ENCODE measurements at places on chromosomes 3 and 15. TPM values are rescaled to one million over a fixed set of nuclear protein-coding genes. Genes with fewer than 3 reads are reported as not detected.

DNA sequence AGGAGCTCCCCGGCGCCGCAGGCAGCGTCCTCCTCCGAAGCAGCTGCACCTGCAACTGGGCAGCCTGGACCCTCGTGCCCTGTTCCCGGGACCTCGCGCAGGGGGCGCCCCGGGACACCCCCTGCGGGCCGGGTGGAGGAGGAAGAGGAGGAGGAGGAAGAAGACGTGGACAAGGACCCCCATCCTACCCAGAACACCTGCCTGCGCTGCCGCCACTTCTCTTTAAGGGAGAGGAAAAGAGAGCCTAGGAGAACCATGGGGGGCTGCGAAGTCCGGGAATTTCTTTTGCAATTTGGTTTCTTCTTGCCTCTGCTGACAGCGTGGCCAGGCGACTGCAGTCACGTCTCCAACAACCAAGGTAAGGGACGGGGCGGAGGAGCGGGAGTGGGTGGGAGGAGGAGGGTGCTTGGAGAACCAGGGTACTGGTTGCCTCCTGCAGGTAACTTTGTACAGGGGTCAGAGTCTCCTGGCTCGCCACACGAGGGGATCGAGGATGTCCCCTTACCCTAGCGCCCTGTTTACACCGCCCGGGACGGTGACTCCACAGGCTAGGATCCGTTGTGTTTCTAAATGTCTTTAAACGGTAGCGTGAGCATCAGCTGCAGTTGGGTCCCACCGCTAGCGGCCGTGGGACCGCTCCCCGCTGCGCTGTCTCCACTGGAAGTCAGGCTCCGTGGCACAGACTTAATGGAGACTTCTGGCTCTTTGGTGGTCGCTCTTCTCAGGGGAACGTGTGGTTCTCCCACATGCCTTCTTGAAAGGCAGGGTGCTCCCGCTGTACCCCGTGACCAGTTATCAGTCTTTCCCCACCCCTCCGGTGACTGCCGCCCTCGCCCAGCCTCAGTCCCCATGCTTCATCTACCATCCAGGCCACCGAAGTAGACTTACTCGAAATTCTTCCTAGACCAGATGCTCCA is 515 bp downstream of the EPHA6 start:
- DNase-seq, result no peak

The BUB1B gene
- total RNA-seq, result 73.8 TPM

The KY gene
- total RNA-seq, result not detected

The KBTBD13 gene
- total RNA-seq, result not detected

The SKOR1 gene
- 0.25 TPM for total RNA-seq

The UCN2 gene
- total RNA-seq, result not detected

The RNU5B-1 gene
- total RNA-seq, result 12.9 TPM

Measured in activated CD4-positive, alpha-beta memory T cell treated with anti-CD3 and anti-CD28 coated beads, Interleukin-2, amount 10 ng/mL, durations not matched to agents 7 days and 5 days (primary cell).